ENCODE measurements at places on chromosomes 5 and 9.

DNA sequence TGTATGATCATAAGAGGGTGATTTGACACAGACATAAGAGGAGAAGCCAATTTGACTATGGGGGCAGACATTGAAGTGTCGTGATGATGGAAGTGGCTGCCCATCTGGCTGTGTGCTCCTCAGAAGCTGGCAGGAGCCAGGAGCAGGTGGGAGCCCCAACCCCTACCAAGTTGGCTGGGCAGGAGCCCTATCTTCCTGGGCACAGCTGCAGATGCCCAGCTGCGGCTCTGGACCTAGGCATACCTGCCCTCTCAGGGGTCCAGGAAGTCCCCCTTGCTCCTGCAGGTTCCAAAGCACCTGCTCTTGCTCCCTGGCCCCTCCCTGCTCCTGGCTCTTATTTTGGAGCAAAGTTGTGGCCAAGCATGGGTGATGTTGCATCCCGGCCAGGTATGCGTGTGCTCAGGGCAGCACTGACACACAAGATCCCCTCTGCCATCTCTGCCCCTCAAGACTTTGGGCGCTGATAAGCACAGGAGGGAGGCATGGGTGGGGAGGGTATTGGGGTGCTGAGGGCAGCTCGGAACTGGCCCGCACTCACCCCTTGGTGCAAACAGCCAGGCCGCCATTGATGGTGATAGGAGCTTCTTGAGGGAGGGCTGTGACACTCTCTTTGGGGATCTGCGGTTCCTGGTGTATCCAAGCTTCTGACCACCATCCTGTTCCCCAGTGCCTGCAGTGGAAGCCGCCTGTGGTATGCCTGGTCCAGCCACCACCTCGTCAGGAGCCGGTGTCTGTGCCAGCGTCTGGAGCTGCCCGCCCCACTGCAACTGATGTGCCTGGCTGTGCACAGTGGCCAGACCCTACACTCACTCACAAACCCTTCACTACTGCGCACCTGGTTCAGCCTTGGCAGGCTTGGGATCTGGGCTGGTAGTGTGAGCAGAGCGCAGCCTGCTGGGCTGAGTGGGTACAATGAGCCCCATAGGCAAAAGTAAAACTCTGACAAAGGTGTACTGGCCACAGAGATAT is 230.9 kb downstream of the CDH9 start:
- DNase-seq, result no peak

DNA sequence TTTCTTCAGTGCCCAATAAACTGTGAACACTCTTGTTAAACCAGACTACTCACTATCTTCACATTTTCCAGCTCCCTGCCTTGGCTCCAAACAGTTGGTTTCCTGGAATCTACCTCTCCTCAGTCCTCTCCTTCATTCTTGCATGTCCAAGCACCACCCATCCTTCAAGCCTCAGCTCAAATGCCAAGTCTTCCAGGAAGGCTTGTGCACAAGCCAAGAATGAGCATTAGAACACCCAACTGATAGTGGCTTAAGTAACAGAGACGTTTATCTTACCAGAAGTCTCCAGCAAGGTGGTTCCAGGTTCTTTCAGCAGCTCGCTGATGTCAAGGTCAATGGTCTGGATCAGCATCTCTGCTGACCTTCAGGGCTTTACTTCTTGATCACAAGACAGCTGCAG is 60.1 kb downstream of the PTPDC1 start:
- no peak for DNase-seq

DNA sequence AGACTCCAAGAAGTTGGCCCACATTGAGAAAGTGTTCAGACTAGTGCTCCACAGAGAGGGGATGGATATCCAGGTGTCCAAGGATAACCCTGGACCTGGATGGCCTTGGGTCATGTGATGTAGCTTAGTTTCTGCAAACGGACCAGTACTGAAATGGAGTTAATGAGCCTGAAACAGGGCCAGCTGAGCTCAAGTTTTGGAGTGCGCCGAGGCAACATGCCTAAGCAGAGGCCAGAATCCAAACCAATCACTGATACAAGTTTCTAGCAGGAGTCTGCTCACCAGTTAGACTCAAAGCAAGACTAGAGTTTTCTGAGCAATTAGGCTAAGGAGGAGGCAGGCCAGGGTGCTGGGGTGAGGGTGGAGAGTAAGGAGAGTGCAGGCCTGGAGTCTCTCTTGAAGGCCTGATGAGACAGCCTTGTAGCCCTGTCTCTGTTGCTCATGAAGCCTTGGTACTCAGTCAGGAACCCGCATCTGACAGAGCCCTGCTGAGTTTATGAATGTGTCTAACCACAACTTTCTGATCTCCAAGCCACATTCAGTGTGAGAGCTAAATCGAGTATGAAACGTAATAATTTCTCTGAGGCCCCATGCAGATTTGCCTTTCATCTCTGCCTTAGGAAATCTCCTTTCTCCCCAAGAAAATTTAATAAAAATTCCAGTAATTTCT is 68.9 kb upstream of the EQTN start:
- DNase-seq, result no peak

DNA sequence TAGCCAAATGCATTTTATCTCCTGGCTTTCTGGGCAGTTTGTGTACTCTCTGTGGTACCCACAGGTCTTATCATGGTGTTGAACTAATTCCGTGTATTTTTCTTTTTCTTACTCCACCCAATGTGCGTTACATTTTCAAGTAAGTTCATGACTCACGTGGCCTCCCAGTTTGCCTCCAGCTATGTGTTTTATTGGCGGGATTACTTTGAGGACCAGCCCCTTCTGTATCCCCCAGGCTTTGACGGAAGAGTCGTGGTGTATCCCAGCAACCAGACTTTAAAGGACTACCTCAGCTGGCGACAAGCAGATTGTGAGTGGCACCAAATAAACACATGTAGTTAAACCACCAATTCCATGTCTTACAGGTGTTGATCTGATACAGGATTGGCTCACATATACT is 3.2 kb downstream of the THG1L start:
- no peak for DNase-seq

- no peak for DNase-seq
Measured at GRCh38 chr5:175746851-175747250, 89.0 kb downstream of the HRH2 start.

- no peak for DNase-seq
Measured at GRCh38 chr5:79853028-79853427, 138.0 kb downstream of the MTX3 start.

GRCh38 chr5:179798144-179798770 is 4.5 kb downstream of the LTC4S start:
- no peak for DNase-seq

- no peak for DNase-seq
Measured at GRCh38 chr9:125161284-125161918, 18.1 kb upstream of the SCAI start.

- DNase-seq, result no peak
Measured at GRCh38 chr5:156695774-156696173, 154.3 kb upstream of the PPP1R2B start.

- no peak for DNase-seq
Measured at GRCh38 chr9:20684875-20685696, 1.0 kb downstream of the FOCAD start.

GRCh38 chr5:134091626-134092121 is 22.8 kb upstream of the TCF7 start:
- DNase-seq, result no peak

DNA sequence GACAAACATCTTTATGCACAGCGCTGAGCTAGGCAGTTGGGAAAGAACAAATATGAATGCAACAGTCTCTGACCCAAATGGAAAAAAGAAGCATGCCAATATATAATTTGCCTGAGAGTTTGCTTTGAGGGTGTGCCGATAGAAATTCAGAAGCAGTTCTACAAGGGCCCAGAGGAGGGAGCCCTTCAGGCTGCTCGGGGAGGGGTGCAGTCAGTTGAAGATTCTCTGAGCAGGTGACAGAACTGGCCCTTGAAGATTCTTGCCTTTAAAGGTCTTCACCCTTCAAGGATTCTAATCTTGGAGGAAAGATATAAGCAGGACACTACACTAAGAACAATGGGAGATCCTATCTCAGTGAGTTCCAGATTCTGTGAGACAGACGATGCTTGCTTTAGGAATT is 3.7 kb upstream of the PAPPA start:
- no peak for DNase-seq

GRCh38 chr9:16013826-16014225 is 461.0 kb downstream of the CCDC171 start:
- no peak for DNase-seq

DNA sequence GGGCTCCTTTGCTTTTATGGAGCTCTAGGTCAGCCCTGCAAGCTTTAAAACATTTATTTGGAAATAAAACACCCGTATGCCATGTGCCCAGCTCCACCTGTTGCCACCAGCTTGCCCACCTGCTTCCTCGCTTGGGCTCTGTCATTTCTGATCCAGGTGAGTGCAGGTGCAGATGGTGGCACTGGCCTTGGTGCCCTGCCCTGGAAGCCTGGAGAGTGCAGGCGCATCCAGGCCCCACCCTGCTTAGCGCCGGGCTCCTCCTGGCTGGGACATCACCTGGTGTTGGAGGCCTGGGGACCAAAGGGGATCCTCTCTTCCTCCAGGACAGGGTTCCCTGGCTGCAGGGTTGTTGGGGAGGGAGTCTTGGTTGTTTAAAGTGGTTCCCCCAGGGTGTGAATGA is 35.8 kb downstream of the WNK2 start:
- DNase-seq, result no peak

GRCh38 chr5:76710991-76711390 is 4.9 kb upstream of the F2R start:
- no peak for DNase-seq

- DNase-seq, result peak; percentile 97
Measured at GRCh38 chr5:173324115-173325001, 3.9 kb downstream of the STC2 start.

DNA sequence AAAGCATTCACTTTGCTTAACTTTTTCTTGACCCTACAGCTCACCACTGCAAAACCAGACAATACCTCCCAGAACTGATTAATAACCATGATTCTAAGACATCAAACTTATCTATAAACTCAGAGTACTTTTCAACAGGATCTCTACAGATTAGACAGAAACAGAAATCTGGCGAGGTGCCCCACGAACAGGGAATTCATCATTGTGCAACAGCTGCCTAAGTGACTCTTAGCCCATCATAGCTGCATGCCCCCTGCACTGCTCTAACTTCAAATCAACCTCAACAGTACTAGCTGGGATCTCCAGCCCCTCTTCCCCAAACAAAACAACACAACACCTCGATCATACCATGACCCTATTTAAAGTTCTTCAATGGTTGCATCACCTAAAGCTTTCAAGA is 16.1 kb upstream of the COL23A1 start:
- no peak for DNase-seq
